Left ventricle myocardium inferior (tissue), 1 donor: ENCODE measurements at places on chromosomes 5 and 9. TPM values are rescaled to one million over a fixed set of nuclear protein-coding genes. Genes with fewer than 3 reads are reported as not detected.

GRCh38 chr9:112554516-112554915 lies 67.9 kb downstream of the KIAA1958 start:
- H3K4me1 ChIP-seq, result peaks cover 43% of the 10 kb centered on the region
- no peak for DNase-seq
- H3K4me3 ChIP-seq, result no peak overlapping the region
- H3K27ac ChIP-seq, result no peak overlapping the region
- H3K36me3 ChIP-seq, result no peaks in the 10 kb centered on the region

The PCDHGA7 gene
- 5.8 TPM for total RNA-seq

The GABRA6 gene
- total RNA-seq, result not detected

- no peak overlapping the region for H3K4me3 ChIP-seq
- H3K4me1 ChIP-seq, result peaks cover 23% of the 10 kb centered on the region
- H3K36me3 ChIP-seq, result peaks cover 53% of the 10 kb centered on the region
Measured at GRCh38 chr9:133342570-133342969, 5.4 kb downstream of the MED22 start.

The INIP gene
- total RNA-seq, result 15.2 TPM

DNA sequence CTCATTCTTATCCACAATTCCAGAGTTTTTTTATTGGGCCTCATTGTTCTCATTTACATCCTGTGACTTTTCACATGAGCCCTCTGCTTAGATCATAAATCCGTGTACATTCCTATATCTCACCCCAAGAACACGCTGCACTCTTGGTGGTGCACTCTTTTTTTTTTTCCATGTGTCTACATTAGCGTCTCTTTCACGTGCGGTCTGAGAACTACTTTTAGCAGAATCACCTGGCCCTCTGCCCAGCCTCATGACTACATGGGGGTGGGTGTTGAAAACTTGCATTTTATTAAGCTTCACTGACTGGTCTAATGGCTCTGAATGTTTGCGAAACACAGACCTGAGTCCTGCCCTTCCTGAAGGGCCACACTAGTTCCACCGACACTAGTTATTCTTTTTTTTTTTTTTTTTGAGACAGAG lies 18.6 kb downstream of the C9orf57 start:
- no peaks in the 10 kb centered on the region for H3K36me3 ChIP-seq
- peaks cover 10% of the 10 kb centered on the region for H3K4me1 ChIP-seq
- DNase-seq, result peak; percentile 57
- no peak overlapping the region for H3K27ac ChIP-seq
- no peak overlapping the region for H3K4me3 ChIP-seq

DNA sequence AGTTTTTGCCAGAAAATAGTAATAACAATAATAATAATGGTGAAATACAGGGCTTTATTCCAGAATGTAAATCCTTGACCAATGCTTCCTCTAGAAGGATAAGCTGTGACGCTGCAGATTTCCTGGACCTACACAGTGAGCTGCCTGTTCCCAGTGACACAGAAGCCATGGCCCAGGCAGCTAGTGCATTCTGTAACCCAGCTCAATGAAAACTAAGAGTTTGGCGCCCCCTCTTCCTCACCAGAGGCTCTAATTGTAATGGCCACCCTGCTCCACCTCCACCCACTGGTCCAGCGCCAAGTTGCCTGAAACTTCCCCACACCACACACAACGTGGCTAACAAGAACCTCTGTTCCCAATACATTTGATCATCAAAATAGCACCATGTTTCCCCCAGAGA lies 248.1 kb downstream of the CETN3 start:
- H3K36me3 ChIP-seq, result no peaks in the 10 kb centered on the region
- peaks cover 8% of the 10 kb centered on the region for H3K4me1 ChIP-seq
- H3K27ac ChIP-seq, result no peak overlapping the region
- DNase-seq, result peak; percentile 29

The HAVCR2 gene
- 3.1 TPM for total RNA-seq

- no peak overlapping the region for H3K27ac ChIP-seq
- H3K27me3 ChIP-seq, result peaks cover 14% of the 10 kb centered on the region
- peaks cover 4% of the 10 kb centered on the region for H3K4me1 ChIP-seq
- no peak overlapping the region for H3K4me3 ChIP-seq
Measured at GRCh38 chr9:88577256-88578120, 42.5 kb downstream of the NXNL2 start.

The EXOSC3 gene
- total RNA-seq, result 15.9 TPM

DNA sequence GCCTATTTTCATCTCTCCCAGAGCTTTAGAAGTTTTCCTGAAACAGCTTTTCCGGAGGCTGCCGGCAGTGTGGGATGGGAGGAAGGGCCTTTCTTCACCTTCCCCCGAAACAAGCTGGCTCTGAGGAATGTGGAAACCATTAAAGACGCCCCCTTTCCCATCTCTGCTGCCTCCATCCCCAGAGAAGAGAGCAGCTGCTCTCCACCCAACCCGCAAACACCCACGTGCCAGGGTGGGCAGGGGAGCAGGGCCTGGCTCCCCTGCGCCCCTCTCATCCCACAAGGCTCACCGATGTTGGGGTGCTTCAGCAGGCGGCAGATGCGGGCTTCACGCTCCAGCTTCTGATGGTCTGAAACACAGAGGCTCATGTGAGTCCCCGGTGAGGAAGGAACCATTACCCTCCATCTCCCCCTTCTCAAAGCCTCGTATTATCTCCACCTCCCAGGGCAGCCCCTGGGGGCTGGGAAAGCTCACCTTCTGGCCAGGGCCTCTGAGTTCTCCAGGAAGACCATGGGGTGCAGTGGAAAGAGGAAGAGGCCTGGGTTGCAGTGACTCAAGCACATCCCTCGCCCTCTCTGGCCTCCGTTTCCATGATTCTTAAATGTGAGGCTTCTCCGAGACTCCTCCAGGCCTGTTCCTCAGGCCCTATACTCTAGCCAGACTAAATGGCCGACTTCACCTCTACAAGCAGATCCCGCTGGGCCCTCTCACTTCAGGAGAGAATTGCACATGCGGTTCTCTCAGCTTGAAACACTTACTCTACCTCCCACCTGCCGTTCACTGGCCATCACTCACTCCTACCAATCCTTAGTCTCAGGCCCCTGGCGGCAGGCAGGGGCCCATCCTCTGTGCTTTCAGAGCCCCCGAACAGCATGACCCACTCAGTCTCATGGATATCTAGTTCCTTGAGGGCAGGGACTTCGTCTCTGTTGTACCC lies 24.6 kb downstream of the CAMK2A start:
- no peak for DNase-seq
- no peaks in the 10 kb centered on the region for H3K36me3 ChIP-seq
- peaks cover 10% of the 10 kb centered on the region for H3K4me1 ChIP-seq
- no peak overlapping the region for H3K27ac ChIP-seq
- H3K27me3 ChIP-seq, result no peaks in the 10 kb centered on the region

GRCh38 chr9:129900263-129901027 lies 65.2 kb downstream of the USP20 start:
- no peak overlapping the region for H3K4me3 ChIP-seq
- H3K27me3 ChIP-seq, result no peaks in the 10 kb centered on the region
- no peak overlapping the region for H3K27ac ChIP-seq

The ITK gene
- 0.36 TPM for total RNA-seq

GRCh38 chr5:178777520-178777919 lies 47.1 kb upstream of the ZNF354A start:
- no peak for DNase-seq
- H3K4me1 ChIP-seq, result no peaks in the 10 kb centered on the region
- no peak overlapping the region for H3K4me3 ChIP-seq
- peaks cover 9% of the 10 kb centered on the region for H3K27me3 ChIP-seq
